ENCODE measurements at places on chromosomes 4 and X.

DNA sequence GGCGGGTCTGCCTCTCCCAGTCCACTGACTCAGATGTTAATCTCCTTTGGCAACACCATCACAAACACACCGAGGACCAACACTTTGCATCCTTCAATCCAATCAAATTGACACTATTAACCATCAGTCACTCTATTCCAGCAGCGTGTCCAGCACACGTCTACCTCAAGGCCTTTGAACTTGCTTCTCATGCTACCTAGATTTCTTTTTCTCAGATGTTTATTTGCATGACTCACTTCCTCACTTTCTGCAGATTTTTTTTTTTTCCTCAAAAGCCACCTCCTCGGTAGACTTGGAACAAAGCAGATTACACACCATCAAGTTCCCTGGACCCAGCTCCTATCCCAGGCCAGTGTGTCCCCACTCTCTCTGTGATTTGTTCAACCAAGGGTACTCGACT is 49.5 kb downstream of the SUPT20HL2 start:
- DNase-seq, result no peak

DNA sequence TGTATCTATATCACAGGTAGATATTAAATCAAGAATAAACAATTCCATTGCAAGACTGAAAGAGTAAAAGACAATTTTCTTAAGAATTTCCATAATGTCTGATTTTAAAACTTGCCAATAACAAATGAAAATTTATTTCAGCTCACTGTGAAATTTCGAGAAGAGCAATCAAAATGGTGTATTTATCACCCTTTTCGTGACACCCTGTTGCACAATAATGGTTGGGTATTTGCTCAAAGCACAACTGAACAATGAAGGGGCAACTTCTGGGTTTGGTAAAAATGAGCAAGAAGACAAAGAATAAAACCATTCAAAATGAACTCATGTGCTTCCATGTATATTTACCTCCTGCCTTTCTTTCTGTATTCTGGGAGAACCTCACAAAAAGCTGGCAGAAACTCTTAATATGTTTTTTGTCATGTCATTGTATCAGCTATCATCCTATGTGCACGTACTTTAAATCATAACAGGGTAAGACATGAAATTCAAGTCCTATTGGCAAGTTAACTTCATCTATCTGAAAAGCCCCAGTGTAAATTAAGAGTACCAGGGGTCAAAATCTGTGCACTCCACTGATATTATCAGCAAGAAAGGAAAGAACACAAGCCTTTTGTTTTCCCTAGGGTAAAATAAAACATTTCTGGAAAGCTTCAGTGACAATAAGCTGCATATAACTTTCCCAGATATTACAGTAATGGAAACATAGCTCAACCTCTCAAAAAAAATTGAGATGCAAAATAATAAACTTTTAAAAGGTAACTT is 126.9 kb upstream of the CBR4 start:
- DNase-seq, result no peak

GRCh38 chrX:19682712-19683331 is 167.5 kb upstream of the MAP3K15 start:
- no peak for DNase-seq

DNA sequence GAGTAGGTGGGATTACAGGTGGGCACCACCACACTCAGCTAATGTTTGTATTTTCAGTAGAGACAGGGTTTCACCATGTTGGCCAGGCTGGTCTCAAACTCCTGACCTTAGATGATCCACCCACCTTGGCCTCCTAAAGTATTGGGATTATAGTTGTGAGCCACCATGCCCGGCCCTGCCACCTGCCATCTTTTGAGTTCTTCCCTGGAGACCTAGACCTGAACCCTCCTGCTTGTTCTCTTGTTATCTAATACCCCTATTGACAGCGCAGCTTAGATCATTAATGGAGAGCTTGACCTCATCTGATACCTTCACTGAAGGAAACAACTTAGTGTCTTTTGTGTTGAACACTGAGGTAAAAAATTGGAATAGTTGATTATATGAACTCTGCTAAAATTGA is 53.6 kb downstream of the HTT start:
- no peak for DNase-seq

DNA sequence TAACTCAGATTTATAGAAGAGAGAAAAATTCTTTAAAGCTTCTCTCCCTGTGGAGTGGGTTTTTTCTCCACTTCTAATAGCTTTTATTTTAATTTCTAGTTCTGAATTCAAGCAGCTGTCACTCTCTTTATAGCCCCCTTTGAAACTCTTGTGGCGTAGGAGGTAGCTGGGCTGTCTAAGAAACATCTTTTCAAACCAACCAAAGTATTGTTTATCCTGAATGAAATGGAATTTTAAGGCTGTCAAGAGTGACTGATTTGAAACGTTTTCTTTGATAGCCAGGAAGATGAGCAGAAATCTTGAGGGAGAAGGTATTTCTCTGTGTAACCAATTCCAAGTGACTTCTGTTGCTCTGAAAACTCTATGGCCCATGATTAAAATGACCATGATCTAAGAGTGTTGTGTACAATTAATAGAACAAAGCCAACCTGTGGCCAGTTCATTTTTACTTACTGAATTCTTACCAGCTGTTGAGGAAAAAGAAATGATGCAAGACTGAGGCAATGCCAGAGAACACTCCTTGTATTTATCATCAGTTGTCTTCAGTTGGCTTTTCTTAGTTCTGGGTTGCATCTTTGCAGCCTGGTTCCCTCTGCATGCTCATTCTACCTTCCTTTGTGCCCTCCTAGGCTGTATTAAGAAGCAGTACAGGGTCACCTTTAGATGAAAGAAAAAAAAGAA is 298.4 kb downstream of the ARHGAP10 start:
- no peak for DNase-seq

DNA sequence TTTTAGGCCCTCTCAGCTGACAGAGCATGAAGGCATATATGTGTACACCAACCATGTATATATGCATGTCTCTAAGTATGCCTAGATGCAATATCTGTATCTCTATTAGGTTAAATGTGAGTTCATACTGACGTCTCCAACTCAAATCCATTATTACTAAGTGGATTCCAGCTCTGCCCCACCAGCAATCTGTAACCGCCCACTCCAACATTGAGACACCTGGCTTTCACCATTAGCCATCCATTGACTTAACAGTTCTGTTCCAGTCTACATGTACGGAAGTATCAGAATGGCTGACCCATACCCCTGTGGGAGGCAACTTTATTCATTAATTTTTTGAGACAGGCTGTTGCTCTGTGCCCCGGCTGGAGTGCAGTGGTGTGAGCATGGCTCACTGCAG is 15.0 kb upstream of the SH3TC1 start:
- DNase-seq, result no peak

DNA sequence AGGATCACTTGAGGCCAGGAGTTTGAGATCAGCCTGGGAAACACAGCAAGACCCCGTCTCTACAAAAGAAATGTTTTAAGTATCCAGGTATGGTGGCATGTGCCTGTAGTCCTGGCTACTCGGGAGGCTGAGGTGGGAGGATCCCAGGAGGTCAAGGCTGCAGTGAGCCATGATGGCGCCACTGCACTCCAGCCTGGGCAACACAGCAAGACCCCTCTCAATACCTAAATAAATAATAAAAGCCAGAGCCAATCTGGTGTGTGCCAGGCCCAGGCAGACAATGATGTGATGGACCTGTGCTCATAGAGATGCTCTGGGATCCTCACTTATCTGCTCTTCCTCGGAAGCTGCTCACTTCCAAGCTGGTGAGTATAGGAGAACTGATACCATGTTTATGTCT is 18.2 kb upstream of the SASH3 start:
- no peak for DNase-seq
